Naive B cell (primary cell): ENCODE measurements at places on chromosomes 2 and 18. TPM values are rescaled to one million over a fixed set of nuclear protein-coding genes. Genes with fewer than 3 reads are reported as not detected.

DNA sequence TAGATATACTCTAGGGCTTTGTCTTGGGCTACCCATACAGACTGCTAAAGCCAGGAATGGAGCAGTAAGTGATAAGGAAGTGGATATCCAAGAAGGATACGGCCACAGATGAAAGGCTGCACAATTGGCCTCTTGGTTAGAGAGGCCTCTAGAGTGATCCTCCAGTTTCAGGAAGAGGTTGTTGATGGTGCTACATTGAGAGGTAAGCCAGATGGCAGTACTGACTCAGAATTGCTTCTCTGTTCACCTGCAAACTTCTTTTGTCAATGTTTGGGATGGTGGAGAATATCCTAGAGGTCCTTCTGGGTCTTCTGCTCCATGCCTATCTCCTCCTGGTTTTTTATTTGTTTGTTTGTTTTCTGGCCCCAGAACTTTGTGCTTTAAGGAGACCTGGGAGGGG lies 226.8 kb upstream of the LRRTM1 start:
- H3K4me1 ChIP-seq = no peaks in the 10 kb centered on the region
- H3K36me3 ChIP-seq = no peaks in the 10 kb centered on the region
- no peak for DNase-seq
- no peaks in the 10 kb centered on the region for H3K27me3 ChIP-seq
- no peak overlapping the region for H3K4me3 ChIP-seq
- H3K27ac ChIP-seq = no peak overlapping the region

Gene FN1
- 1.8 TPM for polyA plus RNA-seq

- H3K4me1 ChIP-seq = peaks cover 68% of the 10 kb centered on the region
- peak overlapping the region; percentile 99 for H3K27ac ChIP-seq
- H3K4me3 ChIP-seq = peak overlapping the region; percentile 91
- H3K27me3 ChIP-seq = no peaks in the 10 kb centered on the region
Measured at GRCh38 chr2:136116151-136116812, 1.7 kb downstream of the CXCR4 start.

Gene TMEM37
- polyA plus RNA-seq = not detected

Gene SP5
- polyA plus RNA-seq = not detected

GRCh38 chr18:35696307-35696706 lies 114.8 kb downstream of the GALNT1 start:
- H3K4me1 ChIP-seq = no peaks in the 10 kb centered on the region
- no peak for DNase-seq
- H3K27ac ChIP-seq = no peak overlapping the region
- no peaks in the 10 kb centered on the region for H3K27me3 ChIP-seq

DNA sequence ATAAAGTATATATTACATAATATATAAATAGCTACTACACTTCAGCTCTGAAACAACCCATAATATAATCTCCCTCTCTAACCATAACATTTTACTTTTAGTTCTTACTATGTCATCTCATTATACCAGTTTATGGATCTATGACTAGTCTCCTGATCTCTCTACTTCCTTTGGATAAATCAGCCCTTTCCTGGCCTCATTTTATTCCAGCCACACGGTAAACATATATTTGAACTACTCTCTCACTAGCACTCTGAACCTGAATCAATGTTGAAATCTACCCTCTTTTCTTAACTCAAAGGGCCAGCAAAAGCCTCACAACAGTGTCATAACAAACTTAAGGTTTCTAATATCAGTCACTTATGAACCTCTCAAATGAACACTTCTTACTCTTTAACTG lies 62.6 kb downstream of the BAZ2B start:
- DNase-seq = no peak
- H3K27me3 ChIP-seq = no peaks in the 10 kb centered on the region
- H3K27ac ChIP-seq = no peak overlapping the region
- no peaks in the 10 kb centered on the region for H3K36me3 ChIP-seq
